Psoas muscle (tissue), 8 donors: ENCODE measurements at places on chromosomes 11 and 22.

DNA sequence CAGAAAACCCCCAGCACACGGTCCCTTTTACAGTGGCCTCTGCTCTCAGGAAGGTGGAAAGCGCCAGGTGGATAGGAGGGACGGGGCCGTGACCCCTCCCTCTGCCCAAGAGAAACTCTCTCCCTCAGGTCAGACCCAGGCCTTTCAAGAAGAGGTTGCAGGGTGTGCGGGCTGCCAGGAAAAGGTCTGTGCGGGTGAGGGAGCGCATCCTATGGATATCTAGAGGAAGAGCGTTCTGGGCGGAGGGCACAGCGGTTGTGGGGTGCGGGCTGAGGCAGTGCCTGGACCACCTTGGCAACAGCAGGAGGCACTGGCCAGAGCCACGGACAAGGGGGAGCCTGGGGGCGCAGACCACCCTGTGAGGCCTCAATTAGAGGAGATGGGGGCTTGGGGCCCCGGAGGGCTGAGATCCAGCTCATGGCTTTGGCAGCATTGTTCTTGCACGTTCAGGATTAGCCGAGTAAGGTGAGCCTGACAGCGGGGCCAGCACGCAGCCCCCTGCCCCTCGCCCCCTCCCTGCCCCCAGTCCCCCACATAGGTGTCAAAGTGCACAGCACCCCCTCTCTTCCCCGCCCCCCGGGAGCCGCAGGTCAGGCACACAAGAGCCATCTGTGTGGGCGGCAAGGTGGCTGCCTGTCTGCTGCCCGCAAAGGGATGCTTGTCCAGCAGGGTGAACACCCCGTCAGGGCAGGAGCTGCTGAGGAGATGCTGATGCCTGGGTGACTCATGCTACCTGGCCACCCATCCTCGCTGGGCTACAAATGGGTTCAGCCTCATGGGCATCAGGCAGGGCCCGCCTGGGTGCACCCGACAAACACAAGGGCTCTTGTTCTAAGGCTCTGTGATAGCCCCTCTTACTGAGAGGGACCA lies 92.8 kb upstream of the KCNQ1OT1 start:
- no peaks in the 10 kb centered on the region for H3K4me1 ChIP-seq
- peaks cover 24% of the 10 kb centered on the region for H3K27me3 ChIP-seq
- H3K27ac ChIP-seq = no peak overlapping the region
- H3K4me3 ChIP-seq = no peak overlapping the region
- peak; percentile 12 for DNase-seq

- H3K27ac ChIP-seq = peak overlapping the region; percentile 73
- no peak for DNase-seq
- no peaks in the 10 kb centered on the region for H3K36me3 ChIP-seq
Measured at GRCh38 chr22:17132112-17132511, 11.0 kb upstream of the TMEM121B start.

DNA sequence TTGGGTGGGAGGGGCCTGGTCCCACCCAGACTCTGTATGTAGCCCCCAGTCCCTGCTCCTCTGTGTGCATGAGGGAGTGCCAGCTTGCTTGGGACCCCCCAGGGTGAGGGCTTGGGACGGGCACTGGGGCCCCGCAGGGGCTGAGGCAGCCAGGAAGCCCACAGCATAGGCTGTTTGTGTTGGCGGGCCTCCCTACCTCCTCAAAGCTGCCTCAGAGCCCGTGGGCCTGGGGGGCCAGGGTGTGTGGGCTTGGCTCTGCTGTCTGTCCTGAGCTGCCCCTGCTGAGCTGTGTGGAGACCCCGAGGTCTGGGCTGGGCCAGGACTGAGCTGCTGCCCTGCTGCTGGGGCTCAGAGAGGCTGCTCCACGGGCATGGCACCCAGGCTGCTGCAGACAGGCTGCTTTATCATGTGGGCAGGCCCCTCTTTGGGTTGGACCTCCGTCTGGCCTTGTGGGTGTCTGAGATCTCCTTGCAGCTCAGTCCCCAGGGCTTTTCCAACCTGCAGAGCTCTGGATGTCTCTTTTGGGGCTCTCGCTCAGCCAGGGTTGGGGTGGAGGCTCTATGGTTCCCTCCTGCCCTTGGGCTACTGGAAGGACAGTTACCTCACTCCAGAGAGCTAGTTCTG lies 3.3 kb downstream of the TSPAN4 start:
- no peak for DNase-seq
- H3K27ac ChIP-seq = no peak overlapping the region
- H3K4me3 ChIP-seq = no peak overlapping the region
- H3K36me3 ChIP-seq = no peaks in the 10 kb centered on the region
- no peaks in the 10 kb centered on the region for H3K27me3 ChIP-seq

GRCh38 chr11:44834846-44835245 lies 108.1 kb downstream of the TSPAN18 start:
- H3K4me3 ChIP-seq = no peak overlapping the region
- no peaks in the 10 kb centered on the region for H3K4me1 ChIP-seq
- DNase-seq = no peak
- H3K27ac ChIP-seq = no peak overlapping the region

GRCh38 chr11:7490535-7490934 lies 5.2 kb downstream of the OLFML1 start:
- no peak overlapping the region for H3K27ac ChIP-seq
- H3K27me3 ChIP-seq = no peaks in the 10 kb centered on the region
- no peak overlapping the region for H3K4me3 ChIP-seq
- H3K4me1 ChIP-seq = no peaks in the 10 kb centered on the region
- H3K36me3 ChIP-seq = no peaks in the 10 kb centered on the region
- no peak for DNase-seq

DNA sequence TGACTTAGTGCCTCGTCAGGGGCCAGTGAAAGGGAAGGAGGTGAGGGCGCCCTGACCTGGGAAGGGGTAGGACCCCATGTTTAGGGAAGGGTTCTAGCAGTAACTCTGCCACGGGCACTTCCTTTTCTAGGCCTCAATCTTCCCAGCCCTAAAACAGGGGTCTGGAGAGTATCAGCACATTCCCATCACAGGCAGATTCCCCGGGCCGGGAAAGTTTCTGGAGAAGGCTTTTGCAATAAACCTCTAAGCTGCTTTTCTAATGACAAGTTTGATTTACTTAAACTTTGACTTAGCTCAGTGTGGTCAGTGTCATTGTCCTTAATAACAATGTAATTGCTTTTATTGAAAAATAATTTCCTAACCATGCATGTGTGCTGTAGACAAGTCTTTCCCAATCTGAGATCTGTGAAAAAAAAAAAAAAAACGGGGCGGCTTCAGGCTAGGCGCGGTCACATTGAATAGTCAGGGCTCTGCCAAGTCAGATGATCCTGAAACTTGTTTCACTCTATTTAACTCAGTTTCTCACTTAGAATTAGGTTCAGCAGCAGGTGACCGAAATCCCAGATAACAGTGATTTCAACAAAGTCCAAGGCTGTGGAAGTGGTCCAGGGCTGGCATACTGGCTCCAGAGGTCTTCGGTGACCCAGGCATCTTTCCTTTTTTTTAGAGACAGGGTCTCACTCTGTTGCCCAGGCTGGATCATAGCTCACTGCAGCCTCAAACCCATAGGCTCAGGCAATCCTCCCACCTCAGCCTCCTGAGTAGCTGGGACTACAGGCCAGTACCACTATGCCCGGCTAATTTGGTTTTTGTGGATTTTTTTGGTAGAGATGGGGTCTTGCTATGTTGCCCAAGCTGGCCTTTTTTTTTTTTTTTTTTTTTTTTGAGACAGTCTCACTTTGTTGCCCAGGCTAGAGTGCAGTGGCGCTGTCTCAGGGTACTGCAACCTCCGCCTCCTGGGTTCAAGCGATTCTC lies 19.5 kb upstream of the TAB1 start:
- peaks cover 20% of the 10 kb centered on the region for H3K36me3 ChIP-seq
- H3K4me1 ChIP-seq = no peaks in the 10 kb centered on the region
- H3K27ac ChIP-seq = no peak overlapping the region
- peaks cover 2% of the 10 kb centered on the region for H3K27me3 ChIP-seq
- no peak overlapping the region for H3K4me3 ChIP-seq
- no peak for DNase-seq

DNA sequence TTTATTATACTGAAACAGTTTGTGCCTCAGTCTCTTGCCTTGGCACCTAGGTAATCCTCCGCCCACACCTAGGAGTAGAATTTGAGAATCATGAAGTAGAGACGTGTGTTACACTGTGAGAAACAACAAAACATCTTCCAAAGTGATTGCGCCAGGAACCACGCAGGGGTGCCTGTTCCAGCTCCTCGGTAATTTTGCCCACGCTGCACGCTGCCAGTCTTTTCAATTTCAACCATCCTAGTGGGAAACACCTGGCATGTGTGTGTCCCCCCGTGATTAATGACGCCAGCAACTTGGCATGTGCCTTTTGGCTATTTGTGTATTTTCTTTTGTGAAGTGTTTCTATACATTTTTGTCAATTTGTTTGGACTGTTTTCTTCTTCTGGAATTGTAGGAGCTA lies 919.1 kb downstream of the BRD1 start:
- no peak overlapping the region for H3K27ac ChIP-seq
- no peak overlapping the region for H3K4me3 ChIP-seq
- no peaks in the 10 kb centered on the region for H3K36me3 ChIP-seq
- H3K4me1 ChIP-seq = no peaks in the 10 kb centered on the region
- H3K27me3 ChIP-seq = peaks cover 2% of the 10 kb centered on the region

- no peak overlapping the region for H3K4me3 ChIP-seq
- DNase-seq = no peak
- H3K27me3 ChIP-seq = no peaks in the 10 kb centered on the region
Measured at GRCh38 chr11:115322553-115323203, 181.5 kb downstream of the CADM1 start.

- no peaks in the 10 kb centered on the region for H3K36me3 ChIP-seq
- no peak for DNase-seq
- H3K27me3 ChIP-seq = no peaks in the 10 kb centered on the region
- no peak overlapping the region for H3K4me3 ChIP-seq
- no peak overlapping the region for H3K27ac ChIP-seq
Measured at GRCh38 chr11:110493346-110493745, 63.6 kb downstream of the FDX1 start.

DNA sequence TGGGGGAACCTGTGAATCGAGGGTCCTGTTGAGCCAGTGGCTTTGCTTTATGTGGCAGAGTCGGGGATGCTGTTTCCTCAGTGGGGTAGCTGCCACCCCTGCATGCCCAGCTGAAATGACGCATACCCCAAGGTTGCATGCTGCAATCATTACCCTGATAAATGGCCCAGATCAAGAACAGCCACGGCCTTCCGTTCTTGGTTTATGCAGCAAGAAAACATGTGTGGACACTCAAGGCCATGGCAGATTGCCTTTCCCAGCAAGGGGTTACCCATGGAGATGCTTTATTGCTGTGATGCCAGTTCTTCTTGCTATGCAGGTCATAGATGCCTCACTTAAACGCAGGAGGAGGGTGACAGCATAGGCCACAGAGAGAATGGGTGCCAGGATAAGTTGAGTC lies 14.3 kb upstream of the SREBF2 start:
- no peak overlapping the region for H3K4me3 ChIP-seq
- no peak for DNase-seq
- no peaks in the 10 kb centered on the region for H3K27me3 ChIP-seq

DNA sequence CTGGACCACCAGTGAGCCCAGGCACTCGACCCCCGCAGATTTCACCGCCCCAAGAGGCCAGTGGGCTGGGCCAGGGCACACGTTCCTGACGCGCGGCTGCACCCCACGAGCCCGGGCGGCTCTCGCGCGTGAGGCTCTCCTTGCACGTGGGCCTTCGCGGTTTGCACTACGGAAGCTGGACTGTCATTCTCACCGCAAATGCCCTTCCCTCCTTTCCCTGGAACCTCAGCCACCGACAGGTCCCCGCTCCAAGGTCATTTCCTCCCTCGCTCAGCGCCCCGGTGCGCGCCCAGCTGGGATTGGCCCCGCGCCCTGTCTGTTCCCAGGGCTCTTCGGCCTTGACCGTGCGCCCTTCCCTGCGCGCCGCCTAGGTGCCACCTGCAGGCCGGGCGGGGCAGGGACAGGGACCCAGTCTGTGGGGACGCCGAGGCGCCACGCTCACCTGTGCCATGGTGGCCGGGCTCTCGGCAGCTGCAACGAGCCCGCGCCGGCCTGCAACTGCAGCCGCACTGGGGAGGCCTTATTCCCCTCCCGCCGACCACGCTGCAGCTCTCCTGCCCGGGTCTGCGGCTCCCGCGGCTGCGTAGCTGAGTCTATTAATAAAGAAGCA lies 2.1 kb upstream of the CPT1A start:
- peak overlapping the region; percentile 80 for H3K4me3 ChIP-seq
- H3K4me1 ChIP-seq = peaks cover 16% of the 10 kb centered on the region
- no peaks in the 10 kb centered on the region for H3K36me3 ChIP-seq
- H3K27me3 ChIP-seq = no peaks in the 10 kb centered on the region

- no peak overlapping the region for H3K27ac ChIP-seq
- H3K36me3 ChIP-seq = no peaks in the 10 kb centered on the region
Measured at GRCh38 chr11:2574553-2575535, 125.0 kb downstream of the KCNQ1OT1 start.

DNA sequence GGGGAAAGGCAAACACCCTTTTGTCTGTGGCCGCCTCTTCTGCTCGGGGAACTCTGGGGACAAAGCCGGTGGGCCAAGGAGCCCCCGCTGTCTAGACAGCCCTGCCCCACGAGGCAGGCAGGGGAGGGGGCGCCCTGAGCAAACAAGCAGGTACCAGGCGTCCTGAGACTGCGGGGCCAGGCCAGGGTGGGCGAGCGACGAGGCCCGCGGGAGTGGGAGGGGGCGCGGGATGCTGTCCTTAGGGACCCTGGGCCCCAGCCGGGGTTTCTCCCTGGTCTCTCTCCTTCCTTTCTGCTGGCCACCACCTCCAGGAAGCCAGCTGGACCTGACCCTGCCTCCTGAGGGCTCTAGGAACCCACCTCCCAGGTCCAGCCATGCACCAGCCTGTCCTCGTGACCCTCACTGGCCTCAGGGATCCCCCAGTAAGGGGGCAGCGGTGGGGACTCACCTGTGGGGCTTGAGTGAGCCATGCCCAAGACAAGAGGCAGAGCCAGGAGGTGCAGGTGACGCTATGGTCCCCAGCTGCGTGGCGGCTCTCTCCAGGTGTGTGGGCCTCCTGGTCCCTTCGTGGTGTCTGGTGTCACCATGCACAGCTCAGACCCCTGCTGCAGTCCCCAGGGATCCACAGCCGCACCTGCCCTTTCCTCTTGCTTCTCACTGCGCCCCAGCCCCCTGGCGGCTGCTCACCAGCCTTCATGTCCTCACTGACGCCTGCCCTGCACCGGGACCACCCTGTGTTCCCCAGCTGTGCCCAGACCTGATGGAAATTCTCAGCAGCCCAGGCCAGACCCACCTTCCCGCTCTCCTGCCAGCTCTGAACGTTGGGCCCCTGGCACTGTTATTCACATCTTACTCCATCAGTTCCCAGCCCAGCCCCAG lies 26.5 kb upstream of the MUC5AC start:
- H3K27me3 ChIP-seq = no peaks in the 10 kb centered on the region
- H3K4me1 ChIP-seq = no peaks in the 10 kb centered on the region
- no peak overlapping the region for H3K27ac ChIP-seq
- no peaks in the 10 kb centered on the region for H3K36me3 ChIP-seq
- no peak overlapping the region for H3K4me3 ChIP-seq
